Gastrocnemius medialis (tissue), 4 donors: ENCODE measurements at places on chromosomes 12 and 14.
A peak's percentile ranks its signal among the peaks of the same experiment; 100 is the strongest.

GRCh38 chr12:102061560-102062418 is at the start of gene WASHC3:
Gene WASHC3 (minus strand): TSS chr12:102061991. CDS start chr12:102061962, 29 bp downstream.
- DNase-seq, result peak; percentile 93

DNA sequence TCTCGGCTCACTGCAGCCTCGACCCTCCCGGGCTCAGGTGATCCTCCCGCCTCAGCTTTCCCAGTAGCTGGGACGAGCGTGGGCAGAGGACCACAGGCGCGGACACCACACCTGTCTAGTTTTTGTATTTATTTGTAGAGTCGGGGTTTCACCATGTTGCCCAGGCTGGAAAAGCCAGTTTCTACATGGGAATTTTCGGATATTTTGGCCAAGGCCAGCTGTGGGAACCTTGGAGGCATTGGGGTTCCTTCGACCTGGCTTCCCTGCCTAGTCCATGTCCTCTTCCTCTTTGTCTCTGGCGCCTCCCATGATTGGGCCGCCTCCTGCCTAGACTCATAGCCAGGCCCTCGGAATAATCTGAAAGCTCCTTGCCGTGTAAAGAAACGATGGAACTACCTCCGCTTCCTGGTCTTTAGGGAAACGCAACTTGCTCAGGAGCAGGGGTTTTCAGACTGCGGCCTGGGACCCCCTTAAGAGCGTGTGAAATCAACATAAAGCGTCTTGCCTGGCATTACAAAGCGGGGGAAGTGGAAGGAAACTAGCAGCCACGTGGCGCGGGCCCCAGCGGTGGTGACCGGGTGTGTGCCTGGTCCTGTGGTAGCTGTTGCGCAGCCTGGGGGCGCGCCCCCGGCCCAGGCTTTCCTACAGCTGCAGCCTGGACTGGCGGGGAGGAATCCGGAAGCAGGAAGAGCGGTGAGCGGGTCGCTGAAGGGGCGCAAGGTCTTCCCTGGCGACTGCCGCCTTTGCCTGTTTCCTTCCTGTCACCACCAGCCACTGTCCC is 1.4 kb upstream of the HSP90AA1 start:
- DNase-seq, result peak; percentile 28

- DNase-seq, result no peak
Measured at GRCh38 chr12:107605293-107605692, 80.3 kb upstream of the PWP1 start.

DNA sequence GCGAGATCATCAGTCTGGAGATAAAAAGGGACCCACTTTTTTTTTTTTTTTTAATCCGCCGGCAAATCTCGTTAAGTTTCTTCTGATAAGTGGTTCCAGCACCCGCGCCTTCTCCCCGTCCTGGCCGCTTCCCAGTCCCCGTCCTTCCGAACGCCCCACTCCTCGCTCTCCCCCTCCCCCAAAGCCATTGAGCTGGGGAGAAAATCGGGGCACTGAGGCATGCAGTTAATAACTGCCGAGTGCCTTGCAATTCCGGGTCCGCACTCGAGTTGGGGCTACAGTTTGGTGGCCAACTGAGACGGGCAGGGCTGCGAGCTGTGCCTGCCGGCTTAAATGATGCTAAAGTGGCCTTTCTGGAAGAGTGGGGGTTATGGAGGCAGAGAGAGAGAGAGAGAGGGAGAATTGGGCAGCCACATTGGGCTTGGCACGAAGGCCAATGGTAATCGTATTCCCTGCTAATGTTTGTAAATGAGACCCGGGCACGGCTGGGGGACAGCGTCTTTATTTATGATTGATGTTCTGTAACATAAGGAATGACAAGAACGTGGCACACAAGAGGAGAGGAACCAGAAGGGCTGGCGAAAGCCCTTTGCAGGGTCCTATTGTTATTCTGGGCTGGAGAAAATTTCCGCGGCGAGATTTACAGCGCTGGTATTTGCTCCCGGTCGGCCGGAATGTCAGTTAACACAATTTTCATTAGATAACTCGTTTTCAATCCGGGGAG is 115.4 kb upstream of the MYL2 start:
- no peak for DNase-seq

- DNase-seq, result no peak
Measured at GRCh38 chr14:100138955-100139354, 20.5 kb downstream of the DEGS2 start.

GRCh38 chr12:59007620-59008019 is 87.3 kb upstream of the LRIG3 start:
- DNase-seq, result no peak
